ENCODE measurements at places on chromosomes 11 and 22.

- peak; percentile 82 for DNase-seq
Measured at GRCh38 chr11:32892355-32893092, at the start of gene QSER1. TSS of gene QSER1 (plus strand) at chr11:32892811. CDS start at chr11:32893126, 315 bp downstream.

DNA sequence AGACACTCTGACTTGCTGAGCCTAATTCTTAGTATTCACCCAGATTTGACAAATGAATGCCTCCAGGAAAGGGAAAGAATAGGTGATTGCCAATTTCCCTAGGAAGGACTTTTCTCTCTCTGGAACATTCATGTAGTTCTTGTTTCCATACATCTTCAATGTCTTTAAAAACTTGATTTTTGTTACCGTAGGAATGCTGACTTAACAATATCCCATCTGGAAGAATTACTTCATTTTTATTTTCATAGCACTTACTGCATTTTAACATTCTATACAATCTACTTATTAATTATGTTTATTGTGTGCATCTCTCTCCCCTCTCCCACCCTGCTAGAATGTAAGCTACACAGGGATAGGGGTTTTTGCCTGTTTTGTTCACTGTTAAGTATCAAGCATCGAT, 66.6 kb downstream of the SLC5A12 start:
- DNase-seq = no peak

- peak; percentile 9 for DNase-seq
Measured at GRCh38 chr11:62033191-62034035, 66.0 kb upstream of the FTH1 start.

- peak; percentile 64 for DNase-seq
Measured at GRCh38 chr11:114262681-114263512, 33.3 kb upstream of the NNMT start.

GRCh38 chr11:27234043-27234668, 128.9 kb downstream of the CCDC34 start:
- peak; percentile 63 for DNase-seq

GRCh38 chr11:32427935-32428664, 7.2 kb downstream of the WT1 start:
- DNase-seq = no peak

DNA sequence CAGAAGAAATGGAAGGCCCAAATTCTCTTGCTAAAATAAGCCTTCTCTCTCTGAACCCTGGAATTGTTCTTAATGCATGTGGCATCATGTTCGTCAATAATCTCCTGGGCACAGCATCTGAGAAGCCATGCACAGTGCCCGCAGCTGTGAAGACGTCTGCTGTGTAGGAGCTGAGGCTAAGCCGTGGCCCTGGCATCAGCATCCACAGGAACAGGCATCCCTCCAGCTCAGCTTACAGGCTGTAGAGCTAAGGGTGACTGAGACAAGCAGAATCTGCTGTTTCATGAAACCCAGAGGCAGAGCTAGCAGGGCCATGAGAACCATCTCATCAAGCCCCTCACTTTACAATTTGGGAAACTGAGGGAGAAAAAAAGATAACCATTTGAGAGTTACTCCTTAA, 60.6 kb downstream of the SEZ6L start:
- no peak for DNase-seq

GRCh38 chr11:85766721-85767161, 44.2 kb downstream of the SYTL2 start:
- no peak for DNase-seq

- DNase-seq = no peak
Measured at GRCh38 chr11:74683279-74683871, 47.9 kb downstream of the CHRDL2 start.

DNA sequence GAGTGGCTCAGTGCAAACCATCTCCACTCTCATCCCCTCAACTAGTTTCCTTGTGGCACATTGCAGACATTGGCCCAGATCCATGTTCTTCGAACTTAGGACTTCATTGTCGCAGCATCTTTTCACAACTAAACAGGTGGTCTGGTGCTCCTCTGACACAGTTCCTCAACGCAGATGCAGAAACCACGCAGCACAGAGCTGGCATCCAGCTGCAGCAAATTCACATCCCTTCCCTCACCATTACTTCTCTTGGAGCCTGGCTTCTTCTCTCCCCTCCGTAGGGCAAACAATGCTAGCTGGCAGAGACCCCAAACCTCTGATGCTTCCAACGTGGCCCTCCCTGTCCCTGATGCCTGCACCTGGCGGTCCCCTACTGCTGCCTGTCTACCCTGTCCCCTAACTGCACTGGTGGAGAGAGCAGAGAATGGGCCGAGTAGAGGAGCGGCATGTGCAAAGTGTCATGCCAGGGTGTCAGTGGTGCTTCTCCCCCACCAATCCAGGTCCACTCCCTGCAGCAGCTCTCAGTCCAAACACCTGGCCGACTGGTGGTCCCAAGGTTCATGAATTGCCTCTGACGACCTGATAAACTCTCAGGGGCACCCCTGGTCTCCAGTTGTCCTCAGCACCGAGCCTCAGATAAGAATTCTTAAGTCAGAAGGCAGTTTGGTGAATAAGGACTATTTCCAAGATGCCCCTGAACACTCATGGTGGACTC, 18.1 kb downstream of the TMPRSS13 start:
- no peak for DNase-seq

DNA sequence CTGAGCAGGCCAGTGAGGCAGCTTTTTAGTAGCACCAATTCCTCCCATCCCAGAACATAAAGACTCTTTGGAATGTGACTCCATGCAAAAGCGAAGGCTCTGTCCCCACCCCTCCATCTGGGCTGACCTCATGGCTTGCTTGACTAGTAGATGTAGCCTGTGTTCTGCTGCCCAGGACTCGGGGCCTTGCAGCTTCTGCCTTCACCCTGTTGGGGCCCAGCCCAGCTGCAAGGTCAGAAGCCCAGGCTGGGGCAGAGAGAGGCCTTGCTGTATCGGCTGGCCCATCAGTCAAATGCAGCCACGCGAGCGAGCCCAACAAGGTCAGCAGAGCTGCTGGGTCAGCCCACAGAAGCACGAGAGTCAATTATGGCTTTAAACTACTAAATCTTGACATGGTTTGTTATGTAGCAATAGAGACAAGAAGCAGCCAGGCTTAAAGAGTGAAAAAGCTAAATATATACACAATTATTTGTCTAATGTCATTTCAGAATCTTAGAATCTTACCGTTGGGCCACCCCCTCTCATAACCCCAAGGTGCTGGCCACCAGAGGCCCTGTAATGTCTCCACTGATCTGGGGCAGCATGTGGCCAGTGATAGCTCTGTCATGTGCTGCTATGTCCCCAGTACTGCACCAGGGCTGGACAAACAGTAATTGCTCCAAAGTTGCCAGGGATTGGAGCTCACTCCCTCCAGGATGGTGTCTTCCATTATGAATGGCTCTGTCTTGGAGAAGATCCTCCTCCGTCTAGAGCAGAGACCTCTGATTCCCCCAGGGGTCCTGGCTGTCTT, 10.4 kb upstream of the WNT11 start:
- DNase-seq = no peak

DNA sequence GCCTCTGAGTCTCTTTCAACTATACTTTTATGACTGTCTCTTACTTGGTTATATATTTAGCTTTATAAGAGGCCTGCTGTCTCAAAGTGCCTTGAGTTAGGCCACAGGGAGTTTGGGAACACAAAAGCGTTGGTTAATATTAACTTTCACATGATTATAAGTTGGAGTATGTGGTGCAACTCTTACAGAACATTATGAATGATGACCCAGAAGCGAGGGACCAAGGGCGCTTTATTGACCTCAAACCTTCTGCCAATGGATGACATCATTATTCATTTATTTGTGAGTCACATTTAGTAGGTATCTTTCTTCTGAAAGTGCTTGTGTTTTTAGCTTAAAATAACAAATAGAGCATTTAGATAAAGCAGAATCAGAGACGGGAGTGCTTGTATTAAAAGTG, 298.0 kb upstream of the ZC3H12C start:
- DNase-seq = no peak

DNA sequence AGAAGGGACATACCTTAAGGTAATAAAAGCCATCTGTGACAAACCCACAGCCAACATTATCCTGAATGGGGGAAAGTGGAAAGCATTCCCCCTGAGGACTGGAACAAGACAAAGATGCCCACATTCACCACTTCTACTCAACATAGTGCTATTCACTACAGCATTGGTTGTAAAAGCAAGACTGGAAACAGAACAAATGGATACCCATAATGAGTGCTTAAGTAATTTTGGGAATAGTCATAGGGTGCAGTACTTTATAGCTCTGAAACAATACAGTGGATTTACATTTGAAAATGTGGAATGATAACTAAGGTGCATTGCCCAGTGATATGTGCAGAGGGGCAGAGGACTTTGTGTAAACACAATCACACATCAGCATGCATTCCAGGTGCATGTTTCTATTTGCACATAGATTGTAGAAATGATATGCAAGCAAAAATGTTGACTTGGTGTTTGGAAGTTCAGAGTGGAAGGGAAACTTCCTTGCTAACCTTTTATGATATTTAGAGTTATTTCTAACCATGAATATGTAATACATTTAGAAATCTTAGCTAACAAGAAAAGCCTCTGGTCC, 112.3 kb downstream of the IGLL1 start:
- no peak for DNase-seq

DNA sequence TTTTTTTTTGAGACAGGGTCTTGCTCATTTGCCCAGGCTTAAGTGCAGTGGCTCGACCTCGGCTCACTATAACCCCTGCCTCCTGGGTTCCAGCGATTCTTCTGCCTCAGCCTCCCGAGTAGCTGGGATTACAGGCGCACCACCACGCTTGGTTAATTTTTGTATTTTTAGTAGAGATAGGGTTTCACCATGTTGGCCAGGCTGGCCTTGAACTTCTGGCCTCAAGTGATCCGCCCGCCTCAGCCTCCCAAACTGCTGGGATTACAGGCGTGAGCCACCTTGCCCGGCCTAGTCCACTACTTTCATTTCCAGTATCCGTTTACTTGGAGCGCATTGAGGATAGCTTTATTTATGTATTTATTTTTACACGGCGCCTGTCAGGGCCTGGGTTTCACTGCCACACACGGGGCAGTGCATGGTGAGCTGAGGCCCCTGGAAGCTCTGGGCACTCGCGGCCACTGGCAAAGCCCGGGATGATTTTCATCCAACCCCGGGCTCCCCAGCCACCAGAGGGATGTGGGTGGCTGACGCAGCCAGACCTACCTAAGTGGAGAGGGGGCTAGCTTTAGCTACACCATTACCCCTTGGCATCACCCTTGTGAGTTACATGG, 6.1 kb upstream of the MCAM start:
- no peak for DNase-seq

- DNase-seq = peak; percentile 48
Measured at GRCh38 chr11:125382314-125382791, 113.7 kb downstream of the FEZ1 start.

GRCh38 chr11:93618371-93618770, 43.1 kb upstream of the CEP295 start:
- DNase-seq = no peak

GRCh38 chr11:94472916-94473799, 20.5 kb downstream of the MRE11 start:
- DNase-seq = no peak

DNA sequence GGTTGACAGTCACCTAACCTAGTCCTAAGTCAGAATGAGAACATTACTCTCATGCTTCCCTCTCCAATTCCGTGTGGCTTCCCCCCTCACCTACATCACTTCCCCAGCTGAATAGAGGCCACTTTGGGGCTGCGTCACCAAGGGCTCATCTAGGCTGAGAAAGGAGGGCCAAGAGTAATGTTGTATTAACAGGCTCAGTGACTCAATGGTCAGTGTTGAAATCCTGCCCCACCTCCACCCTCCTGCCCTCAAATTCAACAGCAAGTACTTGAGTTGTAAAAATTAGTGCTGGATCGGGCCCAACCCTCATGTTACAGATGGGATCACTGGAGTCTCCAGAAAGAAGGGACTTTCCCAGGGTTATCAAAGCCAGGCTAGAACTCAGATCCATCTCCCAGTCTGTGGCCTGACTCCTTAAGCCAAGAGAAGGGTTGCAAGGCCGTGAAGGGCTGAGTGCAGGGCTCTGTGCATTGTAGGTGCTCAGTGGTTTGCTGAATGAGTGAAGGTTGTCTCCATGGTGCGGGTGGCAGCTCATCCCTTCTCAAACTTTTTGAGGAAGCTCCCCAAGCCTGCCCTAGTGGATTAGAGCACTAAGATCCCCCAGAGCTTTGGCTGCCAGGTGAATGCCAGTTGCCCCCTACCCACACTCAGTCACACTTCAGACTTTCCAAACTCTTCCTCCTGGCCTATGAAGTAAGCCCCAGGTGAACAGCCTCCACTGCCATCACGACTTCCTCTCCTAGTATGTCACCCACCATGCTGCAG, 3.2 kb downstream of the DGAT2 start:
- no peak for DNase-seq

GRCh38 chr22:45329530-45329936, 19.8 kb downstream of the FAM118A start:
- no peak for DNase-seq

Measured in WERI-Rb-1 (cell line).